Choroid plexus epithelial cell (primary cell): ENCODE measurements at places on chromosomes 16 and 17.

DNA sequence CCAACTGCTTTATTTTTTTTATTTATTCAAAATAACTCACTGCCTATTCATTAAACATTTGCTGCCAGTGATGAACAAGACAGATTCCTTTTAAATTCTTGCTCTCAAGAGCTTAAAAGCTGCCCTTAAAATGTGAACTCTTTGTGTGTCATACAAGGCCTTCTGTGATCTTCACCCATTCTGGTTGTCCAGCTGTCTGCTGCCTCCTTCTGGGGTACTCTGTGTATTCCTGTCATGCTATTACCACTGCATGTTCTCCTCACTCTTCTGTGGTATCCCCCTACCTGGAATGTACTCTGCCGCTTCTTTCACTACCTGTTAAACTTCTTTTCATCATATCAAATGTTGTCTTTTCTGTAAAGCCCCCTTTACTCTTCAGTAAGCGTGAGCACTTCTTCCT lies 165.8 kb downstream of the CHD9 start:
- DNase-seq, result peak; percentile 82

GRCh38 chr16:11354733-11355574 lies 9.7 kb downstream of the RMI2 start:
- DNase-seq, result peak; percentile 82

GRCh38 chr17:77372444-77373298 lies 231.9 kb downstream of the SEC14L1 start:
- peak; percentile 86 for DNase-seq

- peak; percentile 18 for DNase-seq
These were observed 991 bp downstream of the KPNA2 start for GRCh38 chr17:68036304-68037147.

GRCh38 chr16:17777408-17777863 lies 306.7 kb upstream of the XYLT1 start:
- DNase-seq, result peak; percentile 76

- DNase-seq, result no peak
These were observed 105.8 kb upstream of the SDK2 start for GRCh38 chr17:73749928-73750605.

- DNase-seq, result no peak
These were observed 15.1 kb upstream of the TLCD3B start for GRCh38 chr16:30046178-30046577.

GRCh38 chr16:2432801-2433505 lies 3.7 kb downstream of the CCNF start:
- no peak for DNase-seq

DNA sequence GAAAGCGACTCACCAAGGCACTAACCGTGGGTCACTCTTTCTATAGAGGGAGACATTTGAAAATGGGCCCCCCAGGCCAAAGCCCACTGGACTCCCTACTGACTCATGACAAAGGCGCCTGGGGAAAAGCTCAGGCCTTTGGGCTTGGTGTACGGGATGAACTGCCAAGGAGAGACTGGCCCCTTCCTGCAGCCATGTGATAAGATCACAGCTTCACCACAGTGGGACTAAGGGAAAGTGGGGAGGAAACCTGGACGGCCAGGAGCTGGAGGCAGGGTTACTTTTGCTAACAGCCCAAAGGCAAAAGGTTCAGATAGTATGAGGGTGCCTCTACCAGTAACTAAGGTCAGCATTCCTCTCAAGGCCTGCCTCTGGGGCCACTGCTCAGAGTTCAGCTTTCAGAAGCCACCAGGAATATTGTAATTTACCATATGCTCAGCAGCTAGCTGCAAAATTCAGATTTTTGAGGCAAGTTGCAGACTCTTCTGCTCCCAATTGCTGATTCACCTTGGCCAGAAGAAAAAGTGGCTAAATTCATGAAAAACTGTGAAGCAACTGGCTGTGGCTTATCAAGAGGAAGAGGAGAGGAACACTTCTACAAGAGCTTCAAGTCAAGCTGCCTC lies 37.1 kb upstream of the SLC25A19 start:
- no peak for DNase-seq

DNA sequence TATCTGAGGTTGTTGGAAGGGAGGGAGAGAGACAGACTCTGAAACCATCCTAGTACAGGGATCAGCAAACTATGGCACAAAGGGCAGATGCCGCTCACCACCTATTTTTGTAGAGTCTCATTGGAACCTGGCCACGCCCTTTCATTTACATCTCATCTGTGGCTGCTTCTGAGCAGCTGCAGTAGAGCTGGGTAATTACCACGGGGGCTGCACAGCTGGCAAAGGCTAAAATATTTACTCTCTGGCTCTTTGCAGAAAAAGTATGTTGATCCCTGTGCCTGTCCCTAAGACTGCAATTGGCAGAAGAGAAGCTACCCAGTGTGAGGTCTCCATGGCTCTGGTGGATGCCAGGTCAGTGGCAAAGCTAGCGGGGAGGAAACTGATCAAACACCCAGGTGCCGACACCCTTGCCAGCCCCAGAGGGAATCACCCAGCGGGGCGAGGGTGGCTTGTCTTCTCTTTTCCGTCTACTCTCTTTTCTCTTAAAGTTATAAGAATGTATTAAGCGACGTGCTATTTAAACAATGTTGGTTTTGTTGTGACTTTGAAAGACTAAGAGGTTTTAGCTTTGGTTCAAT lies 14.0 kb downstream of the CEP295NL start:
- DNase-seq, result no peak

DNA sequence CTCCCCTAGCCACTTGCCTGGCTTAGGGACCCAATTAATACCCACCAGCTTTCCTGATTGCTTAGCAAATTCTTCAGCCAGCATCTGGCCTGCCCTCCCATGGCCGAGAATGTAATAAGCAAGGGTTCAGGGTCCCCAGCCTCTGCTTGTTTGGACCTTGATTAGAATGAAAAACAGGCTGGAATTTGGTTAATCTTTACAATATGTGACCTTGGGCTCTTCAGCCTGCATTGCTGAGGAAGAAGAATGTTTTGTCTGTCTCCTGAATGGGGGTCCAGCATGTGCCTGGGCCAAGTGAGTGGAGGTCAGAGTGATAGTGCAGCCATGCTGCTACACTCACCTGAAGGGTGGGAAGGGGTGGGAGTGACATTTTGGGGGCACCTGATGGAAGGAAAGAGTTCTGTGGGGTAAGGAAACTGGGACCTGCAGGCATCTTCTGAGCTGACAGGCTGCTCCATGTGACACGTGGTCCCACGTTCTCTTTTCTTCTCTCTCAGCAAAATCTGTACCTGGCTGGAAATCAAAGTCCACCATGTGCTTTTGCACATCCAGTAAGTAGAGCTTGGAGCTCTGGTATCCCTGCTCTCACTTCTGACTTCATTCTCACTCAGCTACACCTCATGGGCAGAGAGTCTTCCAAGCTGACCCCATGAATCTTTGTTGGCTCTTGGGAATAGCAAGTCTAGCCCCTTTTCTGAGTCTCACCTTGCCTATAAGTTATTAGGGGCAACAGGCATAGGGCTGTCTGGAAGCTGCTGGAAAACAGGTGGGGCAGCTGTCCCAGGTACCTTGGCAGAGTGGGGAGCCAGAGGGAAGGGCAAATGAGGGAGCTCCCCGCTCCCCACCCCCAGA lies 5.3 kb downstream of the TMEM106A start:
- no peak for DNase-seq

- no peak for DNase-seq
These were observed 30.3 kb upstream of the ADORA2B start for GRCh38 chr17:15914400-15915170.

- DNase-seq, result no peak
These were observed 15.8 kb downstream of the TSPOAP1 start for GRCh38 chr17:58312829-58313228.

DNA sequence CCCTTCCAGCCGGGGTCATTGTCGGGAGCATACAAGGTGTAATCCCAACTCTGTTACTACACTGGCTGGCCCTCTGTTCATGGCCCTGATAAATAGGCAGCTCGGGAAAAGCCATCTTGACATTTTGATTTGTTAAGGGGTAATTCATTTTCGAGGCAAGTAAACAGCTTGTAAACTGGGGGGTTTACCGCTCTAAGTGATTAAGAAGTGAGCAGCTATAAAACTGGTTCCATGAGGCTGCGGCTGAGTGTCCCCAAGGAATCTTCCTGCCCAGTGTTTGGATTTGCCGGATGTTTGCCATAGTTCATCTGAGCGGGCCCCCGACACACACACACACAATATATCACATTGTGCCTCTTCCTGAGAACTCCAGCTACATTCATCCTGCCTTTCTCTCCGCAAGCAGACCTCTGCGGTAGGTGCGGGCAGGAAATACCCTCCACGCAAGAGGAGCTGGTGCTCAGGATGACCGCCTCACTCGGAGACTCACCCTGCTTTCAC lies 92.2 kb downstream of the SOCS1 start:
- no peak for DNase-seq

GRCh38 chr17:5619088-5619740 lies 34.9 kb upstream of the NLRP1 start:
- DNase-seq, result no peak

DNA sequence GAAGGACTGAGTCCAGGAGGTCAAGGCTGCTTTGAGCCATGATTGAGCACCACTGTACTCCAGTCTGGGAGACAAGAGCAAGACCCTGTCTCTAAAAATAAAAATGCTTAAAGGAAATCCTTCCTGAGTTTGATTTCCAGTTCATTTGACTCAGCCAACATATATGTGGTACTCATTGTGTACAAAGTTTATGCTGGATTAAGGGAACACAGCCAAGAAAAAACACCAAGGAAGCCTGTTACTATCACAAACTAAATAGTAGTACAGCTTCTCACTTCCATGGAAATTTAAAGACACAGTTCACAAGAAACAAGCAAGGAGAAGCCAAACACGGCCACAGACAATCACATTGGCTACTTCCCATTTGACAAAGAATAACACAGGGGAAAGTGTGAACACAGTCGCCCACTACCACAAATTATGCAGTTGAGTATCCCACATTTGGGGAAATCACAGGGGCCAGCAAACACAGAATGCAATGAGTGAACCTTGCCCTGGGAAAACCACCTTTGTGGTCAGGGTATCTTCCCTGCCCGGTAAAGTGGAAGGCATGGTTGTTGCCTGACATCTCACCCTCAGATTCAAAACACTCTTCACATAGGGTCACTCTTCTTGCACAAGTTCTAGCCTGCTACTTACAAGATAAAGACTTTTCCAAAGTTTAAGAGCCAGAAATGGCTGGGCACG lies 14.5 kb downstream of the TEX14 start:
- DNase-seq, result peak; percentile 80

DNA sequence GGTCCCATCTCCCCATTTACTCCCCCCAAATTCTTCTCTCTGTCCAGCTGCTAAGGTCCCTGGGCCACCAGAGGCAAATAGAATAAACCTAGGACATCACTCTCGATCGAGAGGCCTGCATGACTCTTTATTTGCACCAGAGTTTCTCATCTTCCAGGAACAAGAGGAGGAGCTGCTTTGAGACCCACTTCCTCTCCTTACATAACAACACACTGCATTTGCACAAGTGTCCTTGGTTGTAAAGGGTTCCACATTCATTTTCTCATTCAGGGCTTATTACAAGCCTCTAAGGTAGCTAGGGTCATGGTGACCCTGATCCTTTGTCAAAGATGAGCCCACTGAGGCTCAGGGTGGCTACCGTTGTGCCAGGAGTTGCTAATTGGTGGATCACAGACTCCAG lies 38.1 kb upstream of the RHOT1 start:
- no peak for DNase-seq

DNA sequence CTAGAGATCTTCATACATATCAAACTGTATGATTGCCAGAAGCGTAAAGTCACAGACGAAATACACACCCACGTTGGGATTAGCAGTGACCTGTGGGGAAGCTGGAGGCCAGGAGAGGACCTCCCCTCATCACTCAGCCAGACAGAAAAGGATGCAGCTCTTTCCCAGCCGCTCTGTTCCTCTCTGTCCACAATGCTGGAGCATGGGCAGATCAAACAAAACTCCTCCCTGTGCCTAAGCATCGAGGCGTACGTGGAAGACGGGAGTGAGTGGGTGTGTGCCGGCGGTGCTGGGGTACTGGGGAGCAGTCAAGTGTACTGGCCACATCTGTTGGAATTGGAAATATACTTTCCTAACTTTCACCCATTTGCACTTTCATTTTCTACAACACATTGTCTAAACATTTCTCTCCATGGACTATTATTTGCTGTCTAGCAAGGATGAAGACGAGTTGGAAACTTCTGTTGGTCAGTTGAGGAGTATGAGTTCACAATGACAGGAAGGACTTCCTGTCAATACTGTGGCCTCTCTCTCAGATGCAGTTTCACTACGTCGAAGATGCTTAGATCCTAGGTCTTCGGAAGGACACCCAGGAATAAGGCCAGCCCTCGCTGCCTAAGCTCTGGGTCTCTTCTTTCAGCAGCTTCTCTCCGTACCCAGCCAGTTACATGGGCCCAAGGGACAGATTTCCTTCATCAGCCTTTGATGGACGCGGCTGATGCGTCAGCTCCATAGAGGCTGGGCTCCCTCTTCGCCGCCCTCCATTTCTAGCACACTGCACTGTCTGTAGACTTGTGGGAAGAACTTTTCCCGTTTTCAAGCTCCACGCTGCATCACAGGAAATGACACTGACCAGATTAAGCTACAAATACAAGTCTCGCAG lies 30.6 kb upstream of the ENDOV start:
- DNase-seq, result no peak

DNA sequence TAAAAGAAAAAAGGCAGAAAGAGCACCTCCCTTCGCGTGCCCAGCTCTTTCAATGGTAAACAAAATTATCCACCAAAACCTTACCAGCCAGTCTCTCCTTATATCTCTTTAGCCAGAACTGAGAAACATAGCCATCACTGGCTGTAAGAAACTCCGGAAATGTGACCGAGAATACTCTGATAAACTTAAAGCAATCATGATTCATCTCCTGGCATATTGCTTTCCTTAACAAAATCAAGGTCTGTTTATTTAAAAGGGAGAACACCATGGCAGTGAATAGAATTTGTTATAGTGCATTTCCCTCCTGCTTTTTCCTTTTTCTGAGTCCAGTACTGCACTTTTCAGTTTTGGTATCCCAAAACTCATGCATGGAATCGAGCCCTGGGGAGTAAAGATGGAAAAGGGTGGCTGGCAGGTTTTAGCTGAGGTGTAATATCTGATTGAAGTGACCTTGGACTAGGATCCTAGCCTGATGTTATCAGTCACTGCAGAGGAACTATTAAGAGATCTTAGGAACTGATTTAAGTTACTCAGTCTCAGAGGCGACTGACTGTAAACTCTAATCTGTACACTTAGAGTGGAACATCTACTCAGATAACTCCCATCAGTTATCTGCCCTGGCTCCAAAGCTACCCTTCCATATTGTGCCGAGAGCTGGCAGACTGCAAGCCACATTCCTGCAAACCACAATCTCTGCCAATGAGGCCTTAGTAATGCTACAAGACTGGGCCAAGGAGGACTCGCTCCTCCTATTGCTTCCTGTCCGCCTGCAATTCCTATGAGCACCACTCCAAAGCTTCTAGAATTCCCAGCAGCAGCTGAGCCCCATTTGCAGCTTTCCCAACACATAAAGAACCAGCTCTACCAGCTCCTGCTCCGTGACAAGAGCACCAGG lies 7.4 kb upstream of the COX10 start:
- DNase-seq, result peak; percentile 77
